ENCODE measurements at places on chromosomes 2 and 18.

DNA sequence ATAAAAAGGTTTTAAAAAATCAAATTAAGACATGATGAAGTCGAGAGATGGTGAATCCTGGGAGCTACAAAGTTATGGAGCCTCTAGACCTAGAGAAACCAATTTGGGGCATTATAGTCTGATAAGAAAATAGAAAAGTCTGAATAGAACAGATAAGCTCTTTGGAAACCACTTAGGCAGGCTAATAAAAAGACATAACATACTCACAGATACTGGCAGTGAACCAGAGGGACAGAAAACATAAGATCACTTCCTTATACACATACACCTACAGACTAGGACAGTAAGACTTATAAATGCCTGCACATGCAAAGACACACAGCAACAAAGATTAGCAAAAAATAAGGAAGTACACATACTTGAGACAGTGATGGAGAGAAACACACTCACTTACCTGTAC, 20.0 kb downstream of the SMC6 start:
- no peak for DNase-seq

- DNase-seq, result peak; percentile 55
Measured at GRCh38 chr2:70084973-70085710, 2.1 kb upstream of the PCBP1 start.

- DNase-seq, result no peak
Measured at GRCh38 chr2:142834021-142834420, 43.4 kb upstream of the KYNU start.

GRCh38 chr18:63318889-63319382, 633 bp downstream of the BCL2 start:
- DNase-seq, result no peak

GRCh38 chr2:237129625-237130263, 44.1 kb downstream of the COPS8 start:
- DNase-seq, result no peak

- no peak for DNase-seq
Measured at GRCh38 chr2:239512054-239512453, 111.2 kb upstream of the HDAC4 start.

DNA sequence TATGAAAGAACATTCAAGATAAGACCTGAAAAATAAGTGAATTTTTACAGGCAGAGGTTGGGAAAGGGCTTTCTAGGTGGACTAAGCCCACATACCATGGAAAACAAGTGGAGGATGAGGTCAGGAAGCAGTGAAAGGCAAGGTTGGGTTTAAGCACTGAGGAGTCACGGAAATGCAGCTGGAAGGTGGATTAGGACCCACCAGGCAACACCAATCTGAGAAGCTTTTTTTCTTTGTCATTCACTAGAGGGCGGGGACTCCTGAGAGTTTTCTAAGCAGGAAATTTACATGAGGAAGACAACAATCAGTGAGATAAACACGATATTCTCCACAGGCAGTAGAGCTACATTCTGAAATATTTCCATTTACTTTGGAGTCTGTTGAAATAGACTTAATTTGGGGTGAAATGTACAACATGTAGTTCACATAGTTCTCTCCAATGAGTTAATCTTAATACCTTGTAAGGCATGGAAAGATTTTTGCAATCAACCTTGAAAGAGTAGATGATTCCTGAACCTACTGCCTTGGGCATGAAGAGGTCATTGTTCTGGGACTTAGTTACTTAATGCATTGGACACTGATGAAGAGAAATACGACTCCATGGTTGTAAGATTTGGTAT, 40.7 kb downstream of the VIT start:
- no peak for DNase-seq

GRCh38 chr2:85737481-85737880, 16.3 kb upstream of the ATOH8 start:
- DNase-seq, result no peak

DNA sequence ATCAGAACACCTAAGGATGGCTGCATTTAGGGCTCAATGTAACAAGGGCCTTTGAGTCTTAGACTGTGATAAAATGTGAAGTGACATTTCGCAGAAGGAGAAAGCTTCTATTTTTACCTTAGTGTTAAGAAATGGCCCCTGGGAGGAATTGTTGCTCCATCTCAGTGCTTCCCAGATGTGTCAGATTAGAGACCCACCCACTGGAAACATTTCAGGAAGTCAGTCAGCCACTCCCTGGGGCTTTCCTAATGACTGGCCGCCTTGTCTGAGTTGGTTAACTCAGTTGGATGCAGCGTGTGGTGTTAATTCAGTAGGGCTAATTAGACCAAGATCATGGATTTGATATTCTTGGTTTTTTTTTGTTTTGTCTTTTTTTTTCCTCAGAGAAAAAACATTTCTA, 355.9 kb downstream of the PIK3C3 start:
- DNase-seq, result no peak

DNA sequence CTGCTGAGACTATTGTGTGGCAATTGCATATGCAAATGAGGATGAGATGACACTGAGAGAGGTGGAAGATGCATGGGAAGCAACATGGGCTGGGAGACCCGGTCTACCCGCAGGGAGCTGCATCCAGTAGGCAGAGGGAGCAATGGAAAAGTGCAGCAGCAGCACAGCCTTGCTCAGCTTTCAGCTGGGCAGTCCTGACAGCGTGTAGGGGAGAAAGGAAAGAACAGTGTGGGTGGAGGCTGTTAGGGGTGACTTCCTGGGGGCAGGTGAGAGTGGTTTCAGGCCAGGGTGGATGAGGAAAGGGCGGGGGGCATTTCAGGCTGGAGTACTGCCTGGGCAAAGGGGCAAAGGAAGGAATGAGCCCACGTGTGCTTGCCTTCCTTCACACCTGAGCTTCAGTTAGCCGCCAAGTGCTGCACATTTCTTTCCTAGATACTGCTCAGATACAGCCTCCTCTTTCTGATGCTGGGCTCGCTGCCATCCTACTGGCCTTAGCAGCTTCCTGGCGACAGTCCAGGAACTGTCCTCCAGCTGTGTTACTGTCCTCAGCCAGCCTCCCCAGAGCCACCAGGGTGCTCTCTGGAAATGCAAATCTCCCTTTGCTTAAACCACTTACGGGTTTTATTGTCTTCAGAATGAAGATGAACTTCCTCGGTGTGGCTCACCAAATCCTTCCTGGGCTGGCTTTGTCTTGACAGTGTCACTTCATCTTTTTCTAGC, 276.3 kb downstream of the TSN start:
- DNase-seq, result no peak

DNA sequence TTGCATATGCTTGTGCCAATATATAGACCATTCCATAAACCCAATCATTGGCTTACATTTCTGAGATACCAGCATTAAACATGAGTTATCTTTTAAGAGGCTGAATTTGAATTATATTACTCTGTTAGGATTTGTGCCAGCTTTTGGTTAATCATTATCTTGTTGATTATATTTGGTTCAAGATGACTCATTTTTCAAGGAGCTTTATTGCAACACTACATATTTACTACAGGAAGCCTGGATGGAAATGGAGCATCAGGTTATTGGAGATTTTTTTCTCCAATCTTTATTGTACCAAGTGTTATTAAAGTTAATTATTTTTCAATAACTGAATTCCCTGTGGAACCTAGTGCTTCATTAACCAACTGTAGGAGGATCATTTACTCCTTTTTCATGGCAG, 26.4 kb downstream of the EML4 start:
- DNase-seq, result no peak

- DNase-seq, result no peak
Measured at GRCh38 chr2:75545922-75546321, 14.8 kb downstream of the EVA1A start.

DNA sequence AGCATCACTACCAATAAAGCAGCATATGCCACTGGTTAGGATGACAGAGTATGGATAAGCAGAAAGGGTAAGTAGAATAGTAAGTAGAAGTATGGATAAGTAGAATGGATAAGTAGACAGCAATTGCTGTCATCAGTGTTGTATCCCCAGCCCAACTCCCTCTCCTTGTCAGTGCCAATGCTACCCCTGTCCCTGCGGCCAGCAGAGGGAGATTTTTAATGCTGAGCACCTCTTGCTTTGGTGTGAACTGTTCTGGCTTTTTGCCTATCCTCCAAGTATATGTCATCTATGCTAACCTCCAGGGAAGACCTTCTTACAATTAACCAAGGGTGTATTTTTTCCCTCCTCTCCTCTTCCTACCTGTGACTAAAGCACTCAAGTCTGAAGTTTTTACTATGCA, 136.7 kb upstream of the SPHKAP start:
- peak; percentile 4 for DNase-seq

GRCh38 chr2:68734688-68735525, at the start of gene ARHGAP25:
Gene ARHGAP25, plus strand, starts transcription at chr2:68734811. Its CDS starts 389 bp downstream, at chr2:68735200.
- peak; percentile 71 for DNase-seq

GRCh38 chr18:6289843-6290242, 124.9 kb downstream of the L3MBTL4 start:
- DNase-seq, result no peak

DNA sequence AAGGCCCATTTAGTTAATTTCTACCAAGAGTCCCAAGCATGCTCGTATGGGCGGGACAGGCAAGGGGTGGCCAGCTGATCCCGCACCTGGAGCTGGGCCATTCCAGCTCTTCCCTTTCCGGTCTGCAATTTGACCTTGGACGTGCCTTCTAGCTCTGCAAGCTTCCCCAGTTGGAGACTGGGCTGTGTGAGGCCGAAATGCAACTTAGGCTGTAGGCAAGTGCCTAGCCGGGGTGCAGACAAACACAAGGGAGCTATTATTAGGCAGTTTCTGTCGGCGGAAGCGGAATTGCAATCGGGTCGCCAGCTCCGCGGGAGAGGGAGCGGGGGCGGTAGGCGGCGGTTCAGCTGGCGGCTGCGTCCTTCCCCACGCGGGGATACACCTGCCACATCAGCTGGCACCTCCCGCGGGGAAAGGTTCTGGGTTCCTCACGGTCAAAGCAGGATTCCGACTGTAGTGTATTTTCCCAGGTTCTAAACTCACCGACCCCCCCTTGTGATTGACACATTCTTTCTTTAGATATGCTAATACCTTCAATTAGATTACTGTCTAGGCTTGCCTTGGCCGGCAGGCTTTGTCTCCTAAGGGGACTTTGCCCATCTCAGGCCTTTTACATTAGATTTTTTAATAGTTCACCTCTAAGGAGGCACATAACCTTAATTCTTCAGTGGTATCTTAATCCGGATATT, 17.1 kb upstream of the ZNF532 start:
- DNase-seq, result no peak

DNA sequence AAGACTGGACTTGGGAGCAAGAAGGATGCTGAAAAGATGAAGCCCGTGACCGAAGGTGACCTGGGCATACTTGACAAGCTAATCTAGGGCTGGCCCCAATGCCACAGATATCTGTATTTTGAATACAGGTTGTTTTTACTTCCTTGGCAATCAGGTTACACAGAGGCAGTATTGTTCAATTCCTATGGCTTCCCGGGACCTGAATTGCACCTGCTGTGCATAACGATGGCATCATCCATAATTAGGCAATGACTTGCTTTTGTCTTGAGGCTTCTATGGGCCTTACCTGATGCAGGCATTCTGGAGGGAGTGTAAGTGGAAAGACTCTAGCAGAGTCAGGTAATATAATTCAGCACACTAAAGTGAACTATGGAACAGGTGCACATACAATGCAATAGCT, 60.6 kb upstream of the CUL3 start:
- DNase-seq, result no peak

- DNase-seq, result no peak
Measured at GRCh38 chr2:46836295-46837111, 79.1 kb downstream of the MCFD2 start.

DNA sequence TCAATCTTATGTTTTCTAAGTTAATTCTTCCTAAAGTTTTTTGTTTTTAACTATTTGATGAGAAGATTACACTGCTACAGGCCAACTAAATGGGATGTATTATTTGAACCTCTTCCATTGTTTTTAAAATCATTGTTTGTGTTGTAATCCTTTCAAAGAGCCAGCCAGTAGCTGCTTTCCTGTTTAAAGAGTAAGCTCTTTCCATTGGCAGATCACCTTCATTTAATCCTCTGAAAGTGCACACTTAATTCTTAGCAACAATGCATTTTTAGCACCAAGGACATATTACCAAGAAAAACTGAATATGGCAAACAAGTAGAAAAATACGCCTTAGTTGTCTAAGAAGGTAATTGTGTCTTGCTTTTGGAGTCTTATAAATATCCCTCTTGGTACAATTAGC, 54.0 kb downstream of the MEIS1 start:
- no peak for DNase-seq

- no peak for DNase-seq
Measured at GRCh38 chr2:26284132-26284531, 39.4 kb downstream of the HADHB start.

DNA sequence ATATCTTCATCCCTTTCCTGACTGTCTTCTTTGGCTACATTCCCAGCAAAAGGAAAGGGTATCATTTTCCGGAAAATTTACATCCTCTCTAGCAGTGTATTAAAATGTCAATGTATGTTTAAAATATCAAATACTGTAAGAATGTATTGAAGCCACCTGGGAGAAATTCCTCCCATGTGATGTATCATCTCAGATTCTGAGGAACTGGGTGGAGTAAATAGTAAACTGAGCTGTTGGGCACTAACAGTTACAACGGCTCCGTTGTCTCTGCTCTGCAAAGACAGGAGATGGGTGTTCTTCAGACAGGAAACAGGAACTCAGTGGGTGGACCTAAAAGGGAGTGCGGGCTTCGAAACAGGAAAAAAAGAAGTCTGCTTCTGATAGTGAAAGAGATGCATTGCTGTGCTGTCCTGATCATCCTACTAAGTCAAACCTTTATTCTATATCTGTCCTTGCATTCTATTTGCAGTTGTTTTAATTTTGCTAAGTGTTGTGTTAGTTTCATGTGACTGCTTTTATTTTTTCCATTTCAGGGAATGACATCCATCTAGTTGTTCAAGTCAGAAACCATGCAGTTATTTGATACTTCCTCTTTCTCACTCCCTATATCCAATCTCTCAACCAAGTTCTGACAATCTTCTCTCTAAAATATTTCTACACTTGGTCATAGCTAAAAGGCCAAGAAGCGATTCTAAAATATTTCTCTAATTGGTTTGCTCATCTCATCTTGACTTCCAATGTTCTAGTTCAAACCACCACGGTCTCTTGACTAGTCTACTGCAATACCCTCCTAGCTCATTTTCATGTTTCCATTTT, 19.4 kb downstream of the DOK1 start:
- DNase-seq, result peak; percentile 90

DNA sequence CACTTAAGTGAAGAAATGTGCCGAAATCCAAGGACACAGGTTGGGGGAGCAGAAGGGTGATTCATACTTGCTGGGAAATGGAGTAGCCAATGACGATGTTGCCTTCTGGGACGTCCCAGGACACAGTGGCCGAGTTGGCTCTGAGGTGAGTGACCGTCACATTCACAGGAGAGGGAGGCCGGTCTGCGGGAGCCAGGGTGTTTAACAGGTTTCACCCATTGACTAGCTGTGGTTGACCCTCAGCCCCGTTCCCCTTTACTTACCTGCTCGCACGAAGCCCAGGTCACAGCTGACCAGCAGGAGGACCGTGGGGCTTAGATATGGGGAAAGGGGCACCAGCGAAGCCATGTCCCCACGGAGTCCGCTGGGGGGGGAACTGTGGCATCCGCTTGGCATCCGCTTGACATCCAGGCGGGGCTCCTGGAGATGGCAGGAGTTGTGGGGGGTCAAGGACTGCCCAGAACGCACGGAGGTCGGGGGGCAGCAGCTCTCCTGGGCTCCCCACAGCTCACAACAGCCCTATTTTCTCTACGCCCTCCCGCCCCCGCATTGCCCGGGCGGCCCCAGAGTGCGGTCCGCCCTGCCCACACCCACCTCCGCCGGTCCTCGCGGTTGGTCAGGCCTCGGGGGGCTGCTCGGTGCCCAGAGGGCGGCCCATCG, 586 bp downstream of the FNDC4 start:
- no peak for DNase-seq

- DNase-seq, result no peak
Measured at GRCh38 chr2:239716536-239717318, 308.4 kb downstream of the NDUFA10 start.

- DNase-seq, result peak; percentile 44
Measured at GRCh38 chr2:97740590-97741182, 27.3 kb downstream of the ZAP70 start.
